ENCODE measurements at places on chromosomes 6 and 20.
A peak's percentile ranks its signal among the peaks of the same experiment; 100 is the strongest.

DNA sequence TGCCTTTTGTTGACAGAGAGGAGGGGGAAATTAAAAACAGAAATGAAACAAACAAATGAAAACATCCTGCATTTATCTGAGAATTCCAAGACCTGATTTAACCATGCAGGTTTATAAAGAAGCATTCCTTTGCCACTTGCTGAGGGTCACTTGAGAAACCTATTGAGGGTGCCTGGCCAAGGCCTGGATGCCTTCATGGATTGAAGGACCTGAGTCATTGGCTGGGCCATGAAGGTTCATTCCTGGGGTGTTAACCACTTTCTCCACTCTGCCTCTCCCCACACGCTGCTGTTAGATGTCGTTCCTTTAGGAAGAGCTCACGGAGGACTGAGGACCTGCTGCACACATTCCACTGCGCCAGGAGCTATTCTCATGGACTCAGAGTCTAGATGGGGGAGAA is 49.7 kb downstream of the DAAM2 start:
- no peak for DNase-seq

DNA sequence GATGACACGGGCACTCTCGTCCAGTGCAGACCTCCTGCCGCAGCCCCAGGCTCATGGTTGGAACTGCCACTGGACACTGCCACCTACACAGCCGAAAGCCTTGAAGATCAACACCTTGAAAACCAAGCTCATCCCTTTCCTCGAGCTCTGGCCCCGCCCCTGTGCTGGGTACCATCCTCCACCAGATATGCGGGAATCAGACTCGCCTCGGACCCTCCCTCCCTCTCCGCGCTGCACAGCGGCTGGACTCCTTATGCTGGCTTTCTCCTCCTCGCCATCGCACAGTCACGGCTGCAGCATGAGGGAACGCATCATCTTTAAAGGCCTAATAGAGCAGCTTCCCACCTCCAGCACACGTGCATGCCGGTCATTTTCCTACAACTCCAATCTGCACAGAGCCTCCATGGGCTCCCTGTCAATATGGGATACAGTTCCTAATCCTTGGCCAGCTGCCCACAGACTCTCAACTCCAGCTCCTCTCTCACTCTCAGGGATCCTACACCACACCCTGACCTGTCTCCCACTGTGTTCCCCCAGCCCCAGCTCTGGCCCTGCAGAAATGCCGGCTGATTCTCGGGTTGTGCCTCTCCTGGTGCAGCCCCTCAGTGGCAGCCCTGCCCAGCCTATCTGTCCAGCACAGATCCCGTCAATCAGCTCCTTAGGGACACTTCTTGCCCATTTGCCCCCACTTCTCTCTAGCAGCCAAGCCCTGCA is 23.2 kb downstream of the TXNDC5 start:
- no peak for DNase-seq

DNA sequence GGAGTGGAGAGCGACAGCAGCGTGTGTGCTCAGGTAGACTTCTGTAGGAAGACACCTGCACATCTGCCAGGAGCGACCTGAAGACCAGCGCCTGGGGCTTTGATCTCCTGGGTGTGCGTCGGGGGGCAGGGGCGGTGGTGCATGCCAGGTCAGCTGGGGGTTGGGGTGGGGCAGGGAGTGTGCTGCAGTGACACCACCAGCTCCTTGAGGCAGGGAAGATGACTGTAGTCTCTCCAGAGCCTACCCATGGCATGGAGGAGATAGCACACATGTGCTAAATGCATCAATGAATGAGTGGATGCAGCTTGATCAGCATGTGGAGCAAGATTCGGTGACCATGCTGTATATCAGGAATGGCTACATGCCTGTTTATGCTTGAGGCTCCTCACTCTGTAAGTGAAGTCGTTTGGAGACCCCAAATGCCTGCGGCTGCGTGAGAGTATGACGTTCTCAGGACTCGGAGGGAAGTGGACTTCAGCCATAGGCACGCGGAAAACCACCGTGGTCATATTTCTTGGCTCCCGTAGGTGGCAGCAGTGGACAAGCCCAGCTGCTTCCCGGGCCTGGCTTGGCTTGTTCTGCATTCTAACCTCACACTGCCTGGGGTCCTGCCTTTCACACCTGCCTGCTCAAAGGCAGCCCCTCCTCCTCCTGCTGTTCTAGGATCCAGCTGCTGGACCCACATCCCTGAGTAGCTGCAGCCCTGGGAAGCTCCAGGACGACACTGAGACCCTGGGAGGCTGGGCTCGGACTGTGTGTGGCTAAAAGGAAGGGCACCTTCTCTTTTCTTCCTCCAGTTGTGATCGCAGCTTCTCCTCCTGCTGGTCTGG is 39.4 kb upstream of the KCNK16 start:
- DNase-seq: peak; percentile 40

DNA sequence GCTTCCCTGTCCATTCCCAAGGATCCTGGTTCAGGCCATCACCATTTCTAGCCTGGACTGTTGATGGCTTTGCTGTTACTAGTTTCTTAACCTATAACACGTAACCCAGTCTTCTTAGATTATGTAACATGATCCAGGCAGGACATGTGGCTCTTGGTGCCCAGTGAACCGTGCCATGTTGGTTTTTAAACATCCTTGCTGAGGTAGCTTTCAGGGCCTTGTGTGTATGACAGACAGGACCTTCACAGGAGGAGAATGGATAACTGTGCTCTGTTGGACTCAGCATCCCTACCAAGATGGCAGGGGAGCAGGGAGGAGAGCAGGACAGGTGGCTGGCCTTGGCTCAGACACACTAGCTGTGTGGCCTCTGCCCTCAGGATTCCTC is 46.8 kb downstream of the PANK2 start:
- no peak for DNase-seq

DNA sequence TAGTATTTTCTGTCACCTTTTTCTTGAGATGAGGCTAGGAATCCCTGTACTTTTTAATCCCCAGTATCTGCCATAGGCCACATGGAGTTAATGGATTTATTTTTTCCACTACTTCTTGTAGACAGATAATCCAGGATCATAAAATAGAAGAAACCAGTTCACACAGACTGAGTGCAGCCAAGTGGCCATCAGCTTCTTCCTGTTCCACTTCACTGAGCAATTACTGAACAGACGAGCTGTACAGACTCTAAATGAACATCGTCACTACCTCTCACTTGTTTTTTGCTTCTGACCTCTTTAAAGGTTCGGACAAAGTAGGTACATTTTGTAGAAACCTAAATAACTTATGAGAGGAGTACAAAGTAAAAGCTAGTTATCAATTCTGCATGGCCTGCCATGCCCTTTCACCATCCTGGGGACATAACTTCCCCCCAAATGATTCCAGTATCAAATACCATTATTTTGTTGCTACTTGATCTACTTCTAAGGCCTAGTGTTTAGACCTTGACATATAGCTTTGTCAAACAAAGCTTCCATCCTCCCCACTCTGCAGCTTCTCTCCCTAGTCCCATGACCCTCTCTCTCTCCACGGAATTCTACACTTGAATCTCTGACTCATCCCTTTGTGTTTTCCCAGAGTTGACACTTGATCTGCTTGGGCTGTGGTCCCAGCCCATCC is 34.4 kb upstream of the ARHGAP18 start:
- DNase-seq: no peak

GRCh38 chr6:157672726-157673412 is 150.2 kb upstream of the SNX9 start:
- no peak for DNase-seq

GRCh38 chr20:11452326-11452725 is 465.4 kb upstream of the BTBD3 start:
- no peak for DNase-seq

- DNase-seq: no peak
These were observed at the start of gene HTR1B for GRCh38 chr6:77463308-77463860. HTR1B (minus strand) TSS chr6:77463491; CDS start chr6:77463403, 88 bp downstream.

GRCh38 chr6:21070620-21071019 is 522.9 kb upstream of the SOX4 start:
- DNase-seq: no peak
